ENCODE measurements at places on chromosomes 4 and X. TPM values are rescaled to one million over a fixed set of nuclear protein-coding genes. Genes with fewer than 3 reads are reported as not detected.
A peak's percentile ranks its signal among the peaks of the same experiment; 100 is the strongest.

DNA sequence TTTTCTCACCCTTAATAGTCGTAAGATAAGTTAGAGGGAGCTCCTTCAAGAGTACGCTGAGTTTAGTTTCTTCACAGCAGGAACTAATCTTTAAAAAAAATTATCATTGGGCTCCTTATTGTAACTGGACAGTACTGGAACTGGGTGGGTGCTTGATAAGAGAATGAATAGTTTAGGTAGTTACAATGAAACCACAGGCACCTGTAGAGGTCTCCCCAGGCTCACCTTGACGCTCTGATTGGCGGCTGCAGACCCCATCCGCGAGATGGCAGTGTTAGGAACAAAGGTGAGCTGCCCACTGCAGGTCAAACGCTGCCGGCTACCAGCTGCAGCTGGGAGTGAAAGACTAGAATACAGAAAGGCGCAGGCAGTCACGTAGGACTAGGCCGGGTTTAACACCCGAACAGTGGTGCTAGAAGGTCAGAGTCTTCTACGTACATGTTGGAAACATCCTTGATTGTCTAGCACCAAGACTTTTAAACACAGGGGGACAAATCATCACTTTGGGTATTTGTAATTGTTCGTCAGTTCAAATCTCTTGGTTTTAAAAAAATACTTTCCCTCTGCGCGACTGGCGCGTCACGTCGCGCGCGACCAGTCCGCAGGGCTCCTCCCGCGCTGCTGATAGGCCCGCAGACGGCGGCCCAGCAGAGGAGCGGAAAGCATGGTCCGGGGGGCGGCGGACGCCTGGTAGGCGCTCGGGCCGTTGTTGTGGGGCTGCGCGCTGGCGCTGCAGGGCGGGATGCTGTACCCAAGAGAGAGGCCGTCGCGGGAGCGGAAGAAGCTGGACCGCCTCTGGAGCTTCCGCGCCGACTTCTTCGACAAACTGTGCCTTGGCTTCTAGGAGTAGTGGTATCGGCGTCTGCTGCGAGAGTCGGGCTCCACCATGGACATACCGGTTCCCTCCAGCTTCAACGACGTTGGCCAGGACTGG is 45.6 kb downstream of the SMARCA5 start:
- H3K27ac ChIP-seq = peak overlapping the region; percentile 28
- peak; percentile 35 for DNase-seq
- no peaks in the 10 kb centered on the region for H3K4me1 ChIP-seq
- no peaks in the 10 kb centered on the region for H3K36me3 ChIP-seq
- H3K4me3 ChIP-seq = peak overlapping the region; percentile 36
- no peaks in the 10 kb centered on the region for H3K27me3 ChIP-seq

GRCh38 chr4:74394476-74395136 is 29.7 kb downstream of the EREG start:
- no peaks in the 10 kb centered on the region for H3K4me1 ChIP-seq
- H3K36me3 ChIP-seq = no peaks in the 10 kb centered on the region
- H3K27me3 ChIP-seq = no peaks in the 10 kb centered on the region
- DNase-seq = no peak

DNA sequence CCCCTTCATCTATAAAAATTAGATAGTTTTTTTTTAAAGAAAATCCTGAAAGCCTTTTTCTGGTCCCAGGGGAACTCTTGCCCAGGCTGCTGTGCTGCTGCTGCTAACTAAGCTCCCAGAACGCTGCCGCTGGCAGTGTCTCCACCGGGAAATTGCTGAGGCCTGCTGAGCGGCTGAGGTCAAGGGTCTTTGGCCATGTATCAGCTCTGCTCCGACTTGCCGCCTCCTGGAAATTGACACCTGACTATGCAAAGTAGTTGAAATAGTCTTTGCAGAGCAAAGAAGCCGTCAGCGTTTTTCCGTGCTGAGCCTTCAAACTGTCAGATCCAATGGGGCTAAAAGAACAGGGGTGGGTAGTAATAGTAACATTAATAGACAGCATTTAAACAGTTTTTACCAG is 839 bp downstream of the QDPR start:
- H3K27me3 ChIP-seq = no peaks in the 10 kb centered on the region
- H3K4me1 ChIP-seq = peaks cover 8% of the 10 kb centered on the region
- H3K27ac ChIP-seq = peak overlapping the region; percentile 46
- peak; percentile 30 for DNase-seq

DNA sequence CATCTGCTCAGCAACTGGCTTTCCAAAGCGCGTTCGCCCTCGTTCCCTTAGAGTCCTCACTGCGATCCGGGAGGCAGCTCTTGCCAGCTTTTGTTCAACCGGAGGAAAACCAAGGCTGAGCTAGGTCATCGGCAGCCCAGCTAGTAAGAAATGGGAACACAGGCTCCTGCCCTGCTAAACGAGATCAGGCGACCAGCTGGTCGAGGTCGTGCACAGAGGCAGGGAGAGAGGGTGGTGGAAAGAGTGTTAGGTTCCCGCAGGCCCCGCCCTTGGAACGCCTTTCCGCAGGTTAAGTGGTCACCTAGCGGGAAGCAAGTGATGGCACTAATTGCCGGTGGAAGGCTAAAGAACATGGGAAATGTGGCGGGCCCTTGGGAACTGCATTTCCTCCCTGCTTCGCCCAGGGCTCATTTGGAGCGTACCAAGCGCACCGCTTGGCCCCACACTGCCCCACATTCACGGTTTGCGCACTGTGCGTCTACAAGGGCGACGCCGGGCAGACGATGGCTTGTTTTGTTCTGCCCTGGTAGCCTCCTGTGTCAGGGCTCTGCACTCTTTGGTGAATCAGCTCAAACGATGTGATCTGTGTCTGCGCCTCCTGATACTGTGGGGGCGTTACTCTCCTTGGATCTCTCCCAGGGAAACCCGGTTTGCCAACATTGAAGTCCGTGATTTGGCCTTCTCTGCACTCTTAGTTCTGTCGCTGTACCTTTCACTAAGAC is 7.2 kb upstream of the PRDM8 start:
- DNase-seq = no peak
- H3K4me3 ChIP-seq = no peak overlapping the region
- no peak overlapping the region for H3K27ac ChIP-seq
- H3K36me3 ChIP-seq = no peaks in the 10 kb centered on the region
- no peaks in the 10 kb centered on the region for H3K27me3 ChIP-seq
- H3K4me1 ChIP-seq = peaks cover 8% of the 10 kb centered on the region

DNA sequence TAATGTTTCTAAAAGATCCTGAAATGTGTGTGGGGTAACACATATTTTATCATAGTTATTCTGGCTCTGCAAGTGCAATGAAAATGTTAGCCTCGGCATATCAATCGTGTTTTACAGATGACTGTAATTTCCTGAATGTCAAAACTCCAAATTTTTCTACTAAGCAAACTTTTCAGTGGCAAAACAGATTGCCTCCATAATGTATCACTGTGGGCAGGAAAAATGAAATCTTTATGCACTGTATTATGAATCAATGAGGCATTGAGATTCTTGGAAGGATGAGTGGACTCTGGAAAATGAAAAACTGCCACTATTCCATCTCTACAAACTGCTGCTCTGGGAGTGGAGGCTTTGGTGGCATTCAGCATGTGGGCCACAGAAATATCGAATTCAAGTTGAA is 160.1 kb upstream of the MBNL3 start:
- H3K27ac ChIP-seq = no peak overlapping the region
- DNase-seq = no peak
- H3K27me3 ChIP-seq = no peaks in the 10 kb centered on the region

GRCh38 chrX:78092296-78092695 is 11.8 kb upstream of the PGK1 start:
- no peak overlapping the region for H3K27ac ChIP-seq
- no peaks in the 10 kb centered on the region for H3K4me1 ChIP-seq
- DNase-seq = no peak
- H3K36me3 ChIP-seq = no peaks in the 10 kb centered on the region
- H3K4me3 ChIP-seq = no peak overlapping the region
- no peaks in the 10 kb centered on the region for H3K27me3 ChIP-seq

DNA sequence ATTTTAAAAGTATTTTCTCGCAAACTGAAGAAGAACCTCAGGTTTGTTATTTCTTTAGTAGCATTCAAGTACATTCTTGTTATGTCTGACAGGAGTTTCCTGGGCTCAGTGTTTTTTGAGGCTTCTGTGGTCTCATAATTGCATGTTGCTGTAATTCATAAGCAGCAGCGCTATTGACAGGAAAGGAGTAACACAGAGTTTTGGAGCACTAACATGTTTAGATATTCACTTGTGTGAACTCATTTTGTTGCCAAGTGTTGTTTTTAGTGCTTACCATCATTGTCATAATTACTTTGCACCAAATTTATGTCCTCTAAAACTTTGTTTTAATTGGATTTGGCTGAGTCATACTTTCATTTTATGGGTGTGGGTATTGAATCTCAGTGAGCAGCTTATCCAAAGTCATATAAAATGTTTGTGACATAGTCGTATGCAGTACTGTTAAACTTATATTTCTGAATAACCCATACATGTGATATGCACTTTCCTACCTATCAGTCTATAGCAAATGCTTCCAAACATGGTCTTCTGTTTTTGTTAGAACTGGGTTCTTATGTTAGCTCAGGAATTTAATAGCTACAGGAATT is 358.7 kb upstream of the CTSO start:
- no peak overlapping the region for H3K4me3 ChIP-seq
- H3K27ac ChIP-seq = no peak overlapping the region
- H3K36me3 ChIP-seq = no peaks in the 10 kb centered on the region

DNA sequence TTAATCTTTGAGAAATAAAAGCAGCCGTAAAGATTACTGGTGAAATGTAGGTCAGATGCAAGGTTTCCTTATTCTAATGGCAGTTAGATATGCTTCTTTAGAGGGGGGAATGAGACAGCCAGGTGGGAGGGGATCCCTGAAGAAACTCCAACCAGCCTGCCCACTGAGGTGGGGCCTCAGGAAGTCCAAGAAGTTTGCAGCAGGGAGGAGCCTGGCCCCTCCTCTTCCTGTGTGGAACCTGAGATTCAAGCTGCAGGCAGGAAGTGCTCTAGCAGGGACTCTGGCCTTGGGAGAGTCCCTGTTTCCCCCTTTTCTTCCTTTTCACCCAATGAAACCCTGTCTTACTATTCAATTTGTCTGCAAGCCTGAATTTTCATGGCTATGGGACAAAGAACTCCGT is 101.4 kb upstream of the SLITRK2 start:
- H3K4me3 ChIP-seq = no peak overlapping the region
- H3K27ac ChIP-seq = no peak overlapping the region
- DNase-seq = no peak
- no peaks in the 10 kb centered on the region for H3K4me1 ChIP-seq

GRCh38 chr4:156330436-156331031 is 376.9 kb upstream of the CTSO start:
- no peaks in the 10 kb centered on the region for H3K4me1 ChIP-seq
- no peak overlapping the region for H3K27ac ChIP-seq
- no peak overlapping the region for H3K4me3 ChIP-seq
- no peak for DNase-seq

- H3K27ac ChIP-seq = no peak overlapping the region
- H3K36me3 ChIP-seq = no peaks in the 10 kb centered on the region
- no peak for DNase-seq
Measured at GRCh38 chr4:117984366-117984680, 50.0 kb upstream of the NDST3 start.

DNA sequence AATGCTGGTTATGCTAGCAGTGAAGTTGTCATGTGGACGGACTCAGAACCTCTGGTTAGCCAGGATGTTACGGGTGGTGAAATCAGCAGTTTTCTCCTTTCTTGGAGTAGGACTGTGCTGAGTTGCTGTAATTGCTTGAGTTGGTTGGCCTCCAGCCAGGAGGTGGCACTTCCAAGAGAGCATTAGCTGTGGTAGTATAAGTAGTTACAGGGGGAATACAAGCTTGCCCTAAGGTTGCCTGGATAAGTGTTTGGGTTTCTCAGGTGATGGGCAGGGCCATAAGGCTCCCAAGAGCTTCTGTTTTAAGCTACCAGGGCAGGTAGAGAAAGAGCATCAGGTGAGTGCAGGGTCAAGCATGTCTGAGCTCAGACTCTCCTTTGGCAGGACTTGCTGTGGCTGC is 103.0 kb downstream of the ZNF518B start:
- DNase-seq = no peak
- H3K4me3 ChIP-seq = no peak overlapping the region
- no peak overlapping the region for H3K27ac ChIP-seq
- H3K27me3 ChIP-seq = no peaks in the 10 kb centered on the region

- no peaks in the 10 kb centered on the region for H3K4me1 ChIP-seq
- H3K27me3 ChIP-seq = no peaks in the 10 kb centered on the region
- no peak for DNase-seq
Measured at GRCh38 chrX:56787734-56788152, 58.7 kb downstream of the NBDY start.

GRCh38 chr4:152273343-152273742 is 262.5 kb downstream of the FBXW7 start:
- no peak overlapping the region for H3K27ac ChIP-seq
- H3K36me3 ChIP-seq = no peaks in the 10 kb centered on the region
- no peaks in the 10 kb centered on the region for H3K4me1 ChIP-seq
- H3K27me3 ChIP-seq = no peaks in the 10 kb centered on the region
- DNase-seq = no peak
- no peak overlapping the region for H3K4me3 ChIP-seq

DNA sequence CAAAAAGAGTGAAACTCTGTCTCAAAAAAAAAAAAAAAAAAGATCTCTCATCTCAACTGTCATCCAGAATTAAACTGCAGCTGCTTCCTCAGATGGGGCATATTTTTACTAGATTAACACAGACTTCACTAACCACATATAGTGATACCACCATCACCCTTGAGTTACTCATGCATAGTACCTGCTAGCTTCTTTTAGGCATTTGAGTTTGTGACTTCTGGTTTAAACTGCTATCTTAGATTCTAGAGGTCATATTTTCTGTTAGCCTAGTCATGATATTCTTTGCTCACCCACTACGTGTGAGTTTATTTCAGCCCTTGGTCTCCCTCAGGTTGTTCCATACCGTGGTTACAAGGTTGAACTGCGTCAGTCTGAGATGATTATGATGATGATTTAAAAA is 154.9 kb upstream of the BMP3 start:
- no peak overlapping the region for H3K4me3 ChIP-seq
- H3K27me3 ChIP-seq = no peaks in the 10 kb centered on the region
- no peaks in the 10 kb centered on the region for H3K4me1 ChIP-seq
- no peak overlapping the region for H3K27ac ChIP-seq

- no peak for DNase-seq
- no peaks in the 10 kb centered on the region for H3K36me3 ChIP-seq
- H3K27ac ChIP-seq = no peak overlapping the region
- H3K27me3 ChIP-seq = no peaks in the 10 kb centered on the region
- H3K4me1 ChIP-seq = no peaks in the 10 kb centered on the region
Measured at GRCh38 chr4:169207436-169208089, 63.2 kb downstream of the SH3RF1 start.

STK32B gene
- total RNA-seq = 3.0 TPM

DNAJB14 gene
- total RNA-seq = 58.2 TPM

FAAH2 gene
- 4.8 TPM for total RNA-seq

LCORL gene
- total RNA-seq = 21.0 TPM

HTATSF1 gene
- 39.9 TPM for total RNA-seq

NAA10 gene
- 119 TPM for total RNA-seq
